HepG2 (cell line): ENCODE measurements at places on chromosomes 1 and 21.

GRCh38 chr1:112388436-112388835 is 7.6 kb upstream of the CTTNBP2NL start:
- DNase-seq, result no peak

DNA sequence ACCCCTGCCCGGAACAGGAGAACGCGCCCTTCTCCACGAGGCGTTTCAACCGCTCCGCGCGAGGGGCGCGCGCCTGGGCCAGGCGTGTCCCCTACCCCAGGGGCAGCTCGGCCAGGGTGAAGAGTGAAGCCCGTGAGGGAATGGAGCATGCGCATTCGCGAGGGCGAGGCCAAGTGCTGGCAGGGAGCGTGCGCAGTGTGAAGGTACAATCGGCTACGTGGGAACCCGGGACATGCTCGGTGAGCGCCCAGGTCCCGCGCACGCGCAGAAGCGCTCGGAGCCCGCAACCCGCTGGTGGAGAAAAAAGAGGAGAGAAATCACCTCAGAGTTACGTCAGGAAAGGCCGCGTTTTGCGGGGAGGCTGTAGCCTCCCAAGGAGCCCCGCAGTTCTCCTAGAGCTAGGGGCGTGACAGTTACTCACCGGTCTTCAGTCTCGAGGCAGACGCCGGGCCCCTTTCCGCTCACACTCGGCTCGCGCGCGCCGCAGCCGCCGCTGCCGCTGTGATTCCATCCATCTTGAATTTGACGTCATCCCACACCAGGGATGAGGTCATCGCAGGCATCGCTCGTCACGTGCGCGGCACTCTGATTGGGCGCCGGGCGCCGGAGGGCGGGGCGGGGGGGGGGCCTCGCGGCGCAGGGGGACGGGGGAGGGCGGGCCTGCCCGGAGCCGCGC is at the start of gene ZBTB21:
ZBTB21 (minus strand) TSS at position 530 of the 676 bp plus-strand sequence. CDS start 16,265 bp downstream, outside the sequence.
- DNase-seq, result peak; percentile 96

GRCh38 chr1:116262207-116262994 is 110.6 kb upstream of the ATP1A1 start:
- DNase-seq, result no peak

DNA sequence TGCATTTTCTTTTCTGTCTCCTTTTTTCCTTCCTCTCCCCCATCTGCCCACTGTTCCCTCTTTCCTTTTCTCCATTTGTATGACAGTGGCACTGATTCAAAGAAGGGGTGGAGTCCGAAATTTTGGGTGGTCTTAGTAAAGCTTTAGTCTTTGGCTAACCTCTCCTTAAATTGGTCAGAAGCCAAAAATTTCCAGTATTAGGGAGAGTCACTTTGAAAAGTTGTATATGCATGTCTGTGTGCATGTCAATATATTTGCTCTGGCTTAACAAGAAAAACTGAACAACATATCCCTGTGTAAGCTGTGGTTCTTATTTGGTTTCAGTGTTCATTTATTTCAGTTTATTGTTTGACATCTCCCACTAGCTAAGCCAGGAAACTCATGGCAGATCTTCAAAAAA is 314.8 kb upstream of the CXADR start:
- DNase-seq, result no peak

- DNase-seq, result no peak
Measured at GRCh38 chr1:215292932-215293331, 210.4 kb downstream of the KCNK2 start.
